Suppressor macrophage treated with lipopolysaccharide for 1 hour (primary cell): ENCODE measurements at places on chromosomes 3 and 15.
A peak's percentile ranks its signal among the peaks of the same experiment; 100 is the strongest.

DNA sequence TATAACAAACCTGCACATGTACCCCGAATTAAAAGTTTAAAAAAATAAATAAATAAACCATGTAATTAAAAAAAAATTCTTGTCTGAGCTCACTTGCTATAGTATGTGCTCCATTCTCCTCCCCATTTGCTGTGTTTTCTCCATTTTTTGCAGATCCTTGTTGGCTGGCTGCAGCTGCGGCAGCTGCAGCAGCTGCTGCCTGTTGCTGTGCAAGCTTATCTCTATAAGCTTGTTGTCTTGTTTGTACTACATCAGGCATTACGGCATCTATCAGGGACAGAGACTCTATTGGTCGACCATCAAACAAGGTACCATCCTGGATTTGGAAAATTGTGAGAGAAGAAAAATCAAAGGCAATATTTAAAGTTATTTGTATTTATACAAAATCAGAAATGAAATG is 145.9 kb downstream of the TBL1XR1 start:
- no peak for DNase-seq

DNA sequence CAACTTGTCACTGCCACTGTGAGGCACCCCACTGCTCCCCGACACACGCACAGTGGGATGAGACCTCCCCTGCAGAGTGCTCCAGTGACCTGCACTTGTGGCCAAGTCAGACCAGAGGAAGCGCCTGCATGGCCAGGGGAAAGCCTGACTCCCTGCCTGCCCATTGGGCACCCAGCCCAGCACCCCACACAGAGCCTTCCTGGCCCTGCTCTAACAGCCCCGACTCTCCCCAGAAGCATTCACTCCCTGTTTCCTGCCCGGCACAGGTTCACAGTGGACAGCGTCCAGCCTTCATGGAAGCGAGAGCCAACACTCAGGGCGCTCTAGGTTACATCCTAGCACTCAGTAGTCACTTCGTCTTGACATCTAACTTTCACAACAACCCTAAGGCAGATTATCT is 27.8 kb downstream of the RBPMS2 start:
- DNase-seq, result no peak

DNA sequence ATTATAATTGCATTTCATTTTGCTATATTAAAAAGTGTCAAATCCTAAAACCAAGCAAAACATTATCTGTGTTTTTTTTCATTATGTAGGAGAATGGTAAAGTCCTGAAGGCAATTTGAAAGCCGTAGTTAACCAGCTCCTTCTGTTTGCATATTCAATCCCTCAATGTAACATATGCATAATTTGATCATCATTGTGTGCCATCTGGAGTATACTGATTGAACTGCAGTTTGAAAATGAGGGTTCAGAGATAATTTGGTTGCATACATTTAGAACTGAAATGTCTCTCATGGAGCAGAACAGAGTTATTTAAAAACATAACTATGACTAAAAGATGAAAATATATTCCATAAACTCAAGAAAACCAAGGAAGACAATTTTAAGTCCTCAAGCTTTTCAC is 518.6 kb downstream of the GBE1 start:
- no peak for DNase-seq

GRCh38 chr15:40392986-40393948 is 10.7 kb downstream of the KNSTRN start:
- DNase-seq, result peak; percentile 29

DNA sequence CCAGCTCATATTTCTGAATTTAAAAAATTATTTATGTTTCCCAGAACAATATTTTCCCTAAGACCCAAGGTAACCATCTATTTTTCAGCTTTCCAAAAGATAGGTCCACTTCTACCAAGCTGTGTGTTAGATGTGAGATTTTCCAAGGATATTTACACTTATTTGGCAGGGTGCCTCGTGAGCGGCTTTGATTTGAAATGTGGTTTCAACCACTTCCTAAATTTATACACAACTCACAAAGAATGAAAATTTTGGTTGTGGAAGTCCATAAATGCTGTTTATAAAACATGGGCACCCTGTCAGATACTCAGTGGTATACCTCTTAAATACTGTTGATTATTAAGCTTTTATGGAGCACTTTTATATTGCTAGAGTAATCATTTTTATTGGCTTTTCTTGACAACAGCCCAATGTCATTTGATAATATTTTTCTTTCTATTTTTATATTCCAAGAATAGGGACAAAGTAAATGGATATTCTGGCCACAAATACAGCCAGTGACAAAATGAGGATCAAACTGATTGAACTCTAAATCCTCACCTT is 57.6 kb downstream of the GAP43 start:
- no peak for DNase-seq

- DNase-seq, result peak; percentile 13
These were observed 19.7 kb upstream of the ANO10 start for GRCh38 chr3:43641306-43642114.

DNA sequence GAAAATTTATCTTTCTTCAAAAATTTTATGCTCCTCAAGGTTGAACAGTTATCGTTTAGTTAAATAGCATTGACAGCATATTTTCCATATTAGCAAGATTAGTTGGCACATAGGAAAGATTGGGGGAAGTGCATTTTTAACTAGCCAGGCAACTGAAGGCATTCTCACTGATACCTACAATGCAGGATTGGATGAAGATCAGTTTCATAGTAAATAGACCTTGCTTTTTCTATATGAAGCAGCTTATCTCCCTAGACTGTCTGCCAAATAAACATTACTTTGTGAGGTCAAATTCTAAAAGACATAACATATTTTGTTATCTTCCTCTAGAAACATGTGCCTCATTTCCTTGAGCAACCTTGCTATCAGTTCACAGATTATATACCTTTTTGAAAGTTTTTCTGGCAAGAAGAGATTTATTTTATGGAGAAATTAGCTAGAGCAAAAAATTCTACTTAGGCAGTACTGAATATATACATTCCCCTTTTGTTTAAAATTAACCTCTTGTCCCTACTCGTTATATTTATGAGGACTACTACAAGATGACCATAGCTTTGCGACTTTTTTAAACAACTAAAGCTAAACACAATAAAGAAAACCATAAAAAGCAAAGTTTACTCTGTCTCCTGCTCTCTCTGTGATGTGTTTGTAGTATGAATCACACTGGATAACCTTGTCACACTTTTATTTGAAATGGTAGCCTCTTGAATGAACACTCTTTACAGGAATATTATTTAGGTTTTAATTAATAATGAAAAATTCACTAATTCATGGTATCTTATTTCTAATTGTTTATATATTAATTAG is 654.9 kb upstream of the TBL1XR1 start:
- no peak for DNase-seq

DNA sequence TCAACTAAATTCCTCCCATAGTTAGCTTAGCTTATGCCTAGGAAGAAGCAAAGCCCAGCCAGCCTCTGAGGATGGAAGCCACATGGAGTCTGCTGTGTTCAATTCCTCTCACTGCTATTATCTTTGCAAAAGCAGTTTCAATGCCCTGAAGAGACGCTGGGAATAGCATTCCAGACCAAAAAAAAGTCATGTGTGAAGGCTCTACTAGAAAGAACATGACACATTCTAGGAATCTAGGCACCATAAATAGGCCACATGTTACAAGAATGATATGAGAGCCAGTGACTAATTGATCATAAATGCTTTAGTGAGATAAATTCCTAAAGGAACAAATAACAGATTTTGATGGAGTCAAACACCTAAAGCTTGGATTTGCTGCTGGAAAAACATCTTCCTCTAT is 800.8 kb downstream of the TUSC7 start:
- no peak for DNase-seq

- DNase-seq, result no peak
These were observed 391.0 kb downstream of the NSUN3 start for GRCh38 chr3:94453864-94454263.

DNA sequence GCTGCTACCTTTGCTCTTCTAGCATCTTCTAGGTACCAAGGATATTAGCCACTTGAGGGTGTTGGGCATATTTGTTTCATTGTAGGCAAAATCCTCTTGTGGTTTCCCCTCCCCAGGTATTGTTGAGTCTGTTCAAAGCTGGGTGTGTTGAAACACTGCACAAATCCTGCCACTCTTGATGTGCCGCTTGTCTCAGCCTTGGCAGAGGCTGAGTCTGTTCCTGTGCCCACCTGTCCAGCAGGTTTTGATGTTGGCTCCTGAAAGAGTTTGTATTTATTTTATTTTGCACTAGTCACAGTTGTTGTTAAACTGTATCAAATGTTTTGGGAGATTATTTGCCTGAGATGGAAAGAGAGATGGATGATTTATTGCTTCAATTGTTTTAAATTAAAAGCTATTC is 136.2 kb downstream of the USP13 start:
- DNase-seq, result no peak

GRCh38 chr15:83299462-83299861 is 15.0 kb upstream of the BNC1 start:
- no peak for DNase-seq

DNA sequence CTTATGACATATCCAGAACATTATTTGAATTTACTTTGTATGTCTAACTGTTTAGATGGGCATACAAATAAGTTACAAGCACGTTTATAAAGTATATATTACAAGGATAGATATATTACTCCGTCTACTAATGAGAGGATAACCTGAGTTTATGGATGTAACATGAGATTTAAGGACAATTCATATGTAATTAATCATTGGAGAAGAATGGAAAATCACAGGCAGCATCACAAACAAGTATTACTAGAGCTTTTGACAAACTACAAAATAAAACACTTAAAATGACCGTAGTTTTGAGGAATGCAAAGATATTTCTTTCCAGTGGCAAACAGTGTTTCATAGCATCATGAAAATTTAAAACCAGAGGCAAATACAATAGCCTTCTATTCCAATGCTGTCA is 113.8 kb downstream of the ROBO1 start:
- no peak for DNase-seq

GRCh38 chr3:159451067-159451466 is 537.6 kb upstream of the IL12A start:
- DNase-seq, result no peak

DNA sequence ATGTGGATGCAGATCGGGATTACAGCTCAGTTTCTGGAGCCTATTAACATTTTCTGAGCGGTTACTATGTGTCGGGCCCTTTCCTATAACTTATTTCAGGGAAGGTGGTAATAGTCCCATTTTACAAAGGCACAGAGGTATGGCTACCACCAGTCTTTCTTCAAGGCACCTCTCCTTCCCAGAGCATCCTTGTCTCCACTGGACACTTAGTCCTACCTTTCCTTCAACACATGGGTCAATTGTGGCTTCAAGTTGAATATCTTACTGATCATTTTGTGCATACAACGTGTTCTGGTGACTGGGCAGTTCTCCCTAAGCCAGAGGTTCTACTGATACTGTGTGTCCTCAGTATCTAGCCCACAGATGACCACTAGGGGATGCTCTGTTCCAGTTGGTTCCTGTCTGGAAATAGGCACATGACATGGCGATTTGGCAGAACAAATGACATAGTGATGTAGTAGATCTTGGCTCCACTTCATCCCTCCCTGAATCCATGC is 60.7 kb upstream of the CMTM8 start:
- peak; percentile 73 for DNase-seq

GRCh38 chr3:129046732-129047552 is 13.6 kb upstream of the GP9 start:
- no peak for DNase-seq
